Fibroblast of skin of abdomen (primary cell): ENCODE measurements at places on chromosomes 11 and 22.

- DNase-seq: peak; percentile 76
These were observed at the start of gene PIK3IP1 for GRCh38 chr22:31292236-31292989. TSS of gene PIK3IP1 (minus strand) at chr22:31292488. CDS start at chr22:31292344, 144 bp downstream.

GRCh38 chr22:33659448-33659847, 260.8 kb downstream of the LARGE1 start:
- peak; percentile 9 for DNase-seq

GRCh38 chr11:95108159-95108611, 18.5 kb downstream of the ENDOD1 start:
- DNase-seq: peak; percentile 52

- DNase-seq: no peak
These were observed 101.8 kb downstream of the PHF21B start for GRCh38 chr22:44907765-44908737.

DNA sequence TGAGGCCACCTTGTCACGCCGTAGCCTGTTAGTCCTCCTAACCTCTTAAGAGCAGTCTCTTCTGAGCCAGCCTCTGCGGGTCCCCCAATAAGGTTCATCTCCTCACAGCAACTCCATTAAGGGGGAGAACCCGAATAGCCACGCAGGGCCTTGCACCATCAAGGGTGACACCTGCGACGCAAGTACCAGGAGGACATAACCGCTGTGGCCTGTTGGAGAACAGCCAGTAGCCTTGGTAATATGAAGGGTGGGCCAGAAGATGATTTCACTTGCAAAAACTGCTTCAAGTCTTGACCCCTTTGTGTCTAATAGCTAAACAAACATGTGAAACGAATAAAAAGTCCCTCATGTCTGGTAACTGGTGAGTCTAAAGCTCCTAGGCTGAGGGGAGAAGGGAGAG, 14.8 kb downstream of the ARFGAP2 start:
- DNase-seq: no peak

DNA sequence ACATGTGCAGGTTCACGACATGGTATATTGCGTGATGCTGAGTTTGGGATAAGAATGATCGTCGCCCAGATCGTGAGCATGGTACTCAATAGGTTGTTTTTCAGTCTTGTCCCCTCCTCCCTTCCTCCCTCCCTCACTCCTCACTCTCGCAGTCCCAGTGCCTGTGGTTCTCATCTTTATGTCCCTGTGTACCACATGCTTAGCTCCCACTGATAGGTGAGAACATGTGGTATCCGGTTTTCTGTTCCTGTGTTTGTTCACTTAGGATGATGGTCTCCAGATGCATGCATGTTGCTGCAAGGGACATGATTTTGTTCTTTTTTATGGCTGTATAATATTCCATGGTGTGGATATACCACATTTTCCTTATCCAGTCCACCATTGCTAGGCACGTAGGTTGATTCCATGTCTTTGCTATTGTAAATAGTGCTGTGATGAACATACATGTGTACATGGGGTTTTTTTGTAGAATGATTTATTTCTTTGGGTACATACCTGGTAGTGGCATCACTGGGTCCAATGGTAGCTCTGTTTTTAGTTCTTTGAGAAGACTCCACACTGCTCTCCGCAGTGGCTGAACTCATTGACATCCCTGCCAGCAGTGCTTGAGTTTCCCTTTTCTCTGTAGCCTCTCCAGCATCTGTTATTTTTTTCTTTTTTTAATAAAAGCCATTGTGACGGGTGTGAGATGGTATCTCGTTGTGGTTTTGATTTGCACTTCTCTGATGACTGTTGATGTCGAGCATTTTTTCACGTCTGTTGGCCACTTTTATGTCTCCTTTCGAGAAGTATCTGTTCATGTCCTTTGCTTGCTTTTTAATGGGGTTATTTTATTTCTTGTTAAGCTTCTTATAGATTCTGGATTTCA, 16.4 kb downstream of the ZBED4 start:
- DNase-seq: no peak

- no peak for DNase-seq
These were observed 35.1 kb upstream of the ARFGAP3 start for GRCh38 chr22:42892156-42892555.
